ENCODE measurements at places on chromosomes 16 and 17.

GRCh38 chr17:45318561-45319230 is 1.9 kb upstream of the MAP3K14 start:
- no peak for DNase-seq

DNA sequence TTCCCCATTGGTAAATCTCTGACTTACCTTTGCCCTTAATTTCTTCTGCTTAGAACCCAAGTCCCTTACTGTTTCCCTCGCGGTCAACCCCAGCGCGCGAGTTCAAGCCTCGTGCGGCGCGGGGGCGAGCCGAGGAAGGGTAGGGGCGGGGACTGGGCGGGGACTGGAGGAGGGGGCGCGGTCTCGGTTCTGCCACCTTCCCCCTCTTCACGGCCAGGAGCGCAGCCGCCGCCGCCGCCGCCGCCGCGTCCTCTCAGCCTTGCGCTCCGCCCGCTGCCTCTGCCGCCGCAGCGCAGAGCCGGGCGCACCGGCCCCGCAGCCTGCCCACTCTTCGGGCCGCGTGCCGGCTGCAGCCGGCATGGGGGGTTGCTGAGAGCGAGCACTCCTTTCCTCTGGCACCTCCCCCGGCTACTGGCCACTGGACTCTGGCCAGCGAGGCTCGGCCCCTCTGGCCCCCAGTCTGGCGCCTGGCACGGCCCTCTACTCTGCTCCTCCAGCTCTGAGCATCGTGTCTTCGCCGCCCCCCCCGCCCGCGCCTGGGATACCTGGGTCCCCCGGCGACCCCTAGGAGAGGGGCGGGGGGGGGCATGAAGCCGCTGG is at the start of gene RAPGEFL1:
Gene RAPGEFL1 (plus strand): TSS at position 196 of the 600 bp plus-strand sequence. CDS start 392 bp downstream, at position 588.
- DNase-seq, result peak; percentile 74

- no peak for DNase-seq
These were observed 88.6 kb downstream of the RPTOR start for GRCh38 chr17:80633207-80633606.

- DNase-seq, result no peak
These were observed 2.0 kb downstream of the C16orf86 start for GRCh38 chr16:67668495-67669157.

DNA sequence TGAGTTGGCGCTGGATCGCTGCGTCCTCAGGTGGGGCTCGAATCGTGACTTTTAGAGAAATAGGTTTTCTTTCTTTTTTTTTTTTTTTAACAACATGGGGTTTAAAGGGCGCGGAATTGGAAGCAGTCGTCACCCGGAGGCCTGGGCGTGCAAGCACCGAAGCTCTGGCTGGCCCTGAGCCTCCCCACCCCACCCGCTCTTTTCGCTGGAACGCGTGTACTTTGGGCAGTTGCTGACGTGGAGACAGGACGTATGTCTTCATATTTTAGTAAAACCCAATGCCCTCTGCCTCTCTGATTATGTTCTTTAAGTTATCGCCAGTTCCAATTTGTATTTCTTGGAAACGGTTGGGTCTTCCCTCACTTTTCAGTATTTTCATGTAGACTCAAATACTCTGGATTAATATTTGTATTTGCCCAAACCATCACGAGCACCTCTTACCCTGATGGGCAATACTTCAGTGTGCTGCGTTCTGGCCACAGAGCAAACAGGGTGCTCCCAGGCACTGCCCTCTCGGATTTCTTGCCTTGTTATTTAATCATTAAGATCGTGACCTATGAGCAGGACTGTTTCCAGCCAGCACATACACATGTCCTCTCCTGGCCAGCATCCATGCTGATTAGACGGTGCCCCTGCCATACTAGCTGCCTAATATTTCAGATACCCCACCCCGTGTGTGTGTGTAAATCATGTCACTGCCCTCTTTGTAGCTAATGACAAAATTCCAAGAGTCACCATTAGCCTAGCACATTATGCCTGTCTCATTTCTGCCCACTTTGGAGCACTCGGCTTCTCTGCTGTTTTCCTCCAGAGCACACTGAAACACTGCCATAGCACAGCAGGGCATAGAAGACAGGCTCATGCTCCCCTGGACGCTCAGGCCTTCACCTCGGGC is 805 bp upstream of the C16orf95 start:
- DNase-seq, result peak; percentile 72

DNA sequence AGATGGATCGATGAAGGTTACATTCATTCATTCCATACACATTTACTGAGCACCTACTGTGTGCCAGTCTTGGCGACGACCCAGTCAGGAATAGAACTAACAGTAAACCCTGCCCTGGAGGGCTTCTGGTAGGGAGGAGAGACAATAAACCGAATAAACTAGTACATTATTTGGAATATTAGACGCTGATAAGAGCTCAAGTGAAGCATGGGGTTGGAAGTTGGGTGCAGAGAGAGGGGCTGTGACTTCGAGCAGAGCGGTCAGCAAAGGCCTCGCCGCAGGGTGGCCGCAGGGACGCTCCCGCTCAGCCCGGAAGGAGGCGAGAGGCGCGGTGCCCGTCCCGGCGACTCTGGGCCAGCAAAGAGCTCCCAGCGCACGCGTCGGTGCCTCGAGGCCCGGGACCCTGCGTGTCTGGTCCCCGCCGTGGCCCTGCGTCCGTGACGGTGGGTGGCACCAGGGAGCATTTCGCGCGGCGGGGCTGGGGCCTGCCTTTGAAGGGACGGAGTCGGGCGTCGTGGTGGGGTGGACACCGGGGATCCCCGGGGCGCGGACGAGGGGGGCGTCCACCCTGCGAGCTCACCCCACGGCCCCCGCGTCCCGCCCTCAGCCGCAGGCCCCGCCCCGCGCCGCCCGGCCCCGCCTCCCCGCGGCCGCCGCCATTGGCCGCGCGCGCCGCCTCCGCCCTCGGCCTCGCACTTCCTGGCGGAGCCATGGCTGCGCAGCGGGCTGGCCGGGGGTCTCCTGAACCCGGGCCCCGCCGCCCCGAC is at the start of gene KLHL36:
Gene KLHL36 (plus strand): TSS at position 684 of the 767 bp plus-strand sequence. CDS start 2,357 bp downstream, outside the sequence.
- peak; percentile 54 for DNase-seq

GRCh38 chr17:52158450-52159042 is at the start of gene CA10:
Gene CA10, minus strand, starts transcription at chr17:52158714.
- DNase-seq, result no peak

DNA sequence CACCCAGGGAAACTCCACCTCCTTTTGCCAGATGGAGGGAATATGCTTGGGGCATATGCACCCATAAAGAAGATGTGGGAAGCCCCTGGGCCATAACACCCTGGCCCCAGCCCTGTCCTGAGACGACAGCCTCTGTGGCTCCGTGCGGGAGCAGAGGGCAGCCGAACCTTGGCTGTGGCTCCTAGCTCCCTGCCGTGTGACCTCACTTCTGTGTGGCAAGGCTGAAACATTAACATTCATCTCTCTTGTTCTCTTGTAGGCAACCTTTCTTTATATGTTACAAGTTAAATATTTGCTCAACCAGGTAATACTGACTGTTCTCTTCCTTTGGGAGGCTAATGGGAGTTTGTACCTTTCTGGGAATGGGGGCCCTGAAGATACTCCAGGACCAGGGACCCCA is 17.5 kb downstream of the SLC47A1 start:
- no peak for DNase-seq

GRCh38 chr17:29574732-29575510 is 6.4 kb downstream of the TP53I13 start:
- no peak for DNase-seq

- no peak for DNase-seq
These were observed 52.6 kb downstream of the C16orf95 start for GRCh38 chr16:87264634-87265033.

DNA sequence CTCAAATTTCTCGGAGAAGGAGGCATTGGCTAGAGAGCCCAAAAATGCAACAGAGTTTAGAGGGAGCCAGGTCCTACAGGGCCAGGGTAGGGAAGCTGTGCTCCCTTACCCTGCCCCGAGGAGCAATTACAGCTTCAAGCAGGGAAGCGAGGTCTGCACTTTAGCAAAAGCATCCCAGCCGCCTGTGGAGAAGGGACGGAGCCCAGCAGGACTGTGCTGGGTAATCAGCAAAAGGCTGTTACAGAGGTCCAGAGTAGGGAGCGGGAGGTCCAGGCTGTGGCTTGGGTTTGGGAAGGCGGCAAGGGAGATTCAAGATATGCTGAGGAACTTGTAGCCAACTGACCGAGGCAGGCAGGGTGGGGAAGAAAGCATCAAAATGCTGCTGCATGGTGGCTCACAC is 162.6 kb downstream of the TMEM132E start:
- no peak for DNase-seq

DNA sequence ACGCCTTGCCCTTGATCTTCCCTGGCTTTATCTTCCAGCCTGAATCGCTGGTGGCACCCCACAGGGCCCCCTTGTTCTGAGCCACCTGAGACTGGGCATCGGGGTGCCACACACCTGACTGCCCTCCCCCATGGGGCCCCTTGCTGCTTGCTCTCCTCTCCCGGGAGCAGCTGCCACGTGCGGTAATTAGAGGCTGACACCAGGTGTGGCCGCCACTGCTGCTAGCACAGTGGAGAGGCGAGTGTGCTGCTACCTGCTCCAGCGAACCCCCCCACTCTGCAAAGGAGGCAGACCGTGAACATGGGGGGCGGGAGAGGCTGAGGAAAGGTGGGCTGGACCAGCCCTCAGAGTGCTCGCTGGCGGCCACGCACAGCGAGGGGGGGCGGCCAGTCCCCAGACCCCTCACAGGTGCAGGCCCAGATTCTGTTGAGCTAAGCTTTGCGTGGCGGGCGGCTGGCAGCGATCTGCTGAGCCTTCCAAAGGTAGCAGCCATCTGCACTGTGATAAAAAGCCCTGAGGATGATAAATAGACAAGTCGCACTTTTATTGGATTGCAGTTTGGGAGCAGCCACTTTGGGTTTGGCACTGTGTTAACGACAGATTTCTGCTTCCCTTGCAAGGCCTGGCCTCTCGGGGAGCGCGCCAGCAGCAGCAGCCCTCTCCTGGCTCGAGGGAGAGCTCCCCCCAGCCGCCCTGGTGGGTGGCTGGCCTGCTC is 167.9 kb upstream of the GSE1 start:
- no peak for DNase-seq

DNA sequence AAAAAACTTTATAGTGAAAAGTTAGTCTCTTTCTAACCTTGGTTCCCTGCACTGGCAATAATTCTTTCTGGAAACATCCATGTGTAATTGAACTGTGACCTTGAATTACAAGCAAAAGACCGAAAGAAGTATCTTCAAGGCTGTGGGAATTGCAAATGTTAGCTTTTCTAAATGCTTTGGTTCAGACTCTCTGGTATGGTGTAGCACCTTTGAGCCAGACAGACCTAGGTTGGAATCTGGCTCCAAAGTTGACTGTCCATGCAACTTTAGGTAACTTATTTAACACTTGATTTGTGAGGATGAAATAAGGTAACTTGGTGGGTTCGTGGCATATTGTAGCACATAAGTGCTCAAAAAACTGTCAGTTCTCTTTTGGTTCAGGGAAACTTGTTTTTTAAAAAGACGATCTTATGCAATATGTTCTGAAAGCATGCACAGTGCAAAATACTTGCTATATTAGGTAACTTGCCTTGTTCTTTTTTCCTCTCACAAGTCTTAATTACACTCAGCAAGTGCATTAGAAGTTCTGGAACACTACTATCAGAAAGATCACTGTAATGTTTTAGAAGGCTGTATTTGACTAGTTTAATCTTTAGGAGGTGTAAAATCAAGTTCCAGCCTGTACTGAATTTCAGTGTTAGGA is 46.3 kb downstream of the TANGO6 start:
- DNase-seq, result no peak

DNA sequence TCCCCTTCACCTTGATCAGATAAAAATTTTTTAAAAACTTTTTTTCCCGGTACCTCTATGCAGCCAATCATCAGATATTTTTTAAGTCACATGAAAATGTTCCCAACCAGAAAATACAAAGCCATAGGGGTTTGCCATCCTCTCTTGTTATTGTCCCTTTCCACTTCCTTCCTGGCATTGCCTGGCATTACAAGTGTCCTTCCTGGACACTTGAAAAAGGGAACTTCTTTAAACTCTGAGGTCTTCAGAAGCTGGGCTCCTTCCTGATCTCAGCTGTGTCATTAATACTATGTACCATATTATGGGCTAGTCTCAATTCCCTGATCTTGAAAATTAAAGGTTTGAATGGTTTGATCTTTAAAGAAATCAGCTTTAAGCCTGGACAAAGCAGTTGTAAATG is 64.9 kb downstream of the TEX14 start:
- no peak for DNase-seq

- DNase-seq, result peak; percentile 81
These were observed 41.4 kb downstream of the GRB2 start for GRCh38 chr17:75364078-75364477.

GRCh38 chr17:73228748-73229236 is 32.9 kb downstream of the CPSF4L start:
- peak; percentile 87 for DNase-seq

GRCh38 chr16:2836646-2837508 is 6.8 kb downstream of the ZG16B start:
- peak; percentile 15 for DNase-seq

- DNase-seq, result peak; percentile 89
These were observed 19.6 kb upstream of the KANSL1 start for GRCh38 chr17:46212634-46213435.

GRCh38 chr17:5133311-5133710 is 17.5 kb downstream of the USP6 start:
- DNase-seq, result no peak

GRCh38 chr17:69477204-69477902 is 62.9 kb downstream of the MAP2K6 start:
- no peak for DNase-seq

GRCh38 chr16:89377453-89377848 is 112.9 kb downstream of the ANKRD11 start:
- DNase-seq, result no peak

DNA sequence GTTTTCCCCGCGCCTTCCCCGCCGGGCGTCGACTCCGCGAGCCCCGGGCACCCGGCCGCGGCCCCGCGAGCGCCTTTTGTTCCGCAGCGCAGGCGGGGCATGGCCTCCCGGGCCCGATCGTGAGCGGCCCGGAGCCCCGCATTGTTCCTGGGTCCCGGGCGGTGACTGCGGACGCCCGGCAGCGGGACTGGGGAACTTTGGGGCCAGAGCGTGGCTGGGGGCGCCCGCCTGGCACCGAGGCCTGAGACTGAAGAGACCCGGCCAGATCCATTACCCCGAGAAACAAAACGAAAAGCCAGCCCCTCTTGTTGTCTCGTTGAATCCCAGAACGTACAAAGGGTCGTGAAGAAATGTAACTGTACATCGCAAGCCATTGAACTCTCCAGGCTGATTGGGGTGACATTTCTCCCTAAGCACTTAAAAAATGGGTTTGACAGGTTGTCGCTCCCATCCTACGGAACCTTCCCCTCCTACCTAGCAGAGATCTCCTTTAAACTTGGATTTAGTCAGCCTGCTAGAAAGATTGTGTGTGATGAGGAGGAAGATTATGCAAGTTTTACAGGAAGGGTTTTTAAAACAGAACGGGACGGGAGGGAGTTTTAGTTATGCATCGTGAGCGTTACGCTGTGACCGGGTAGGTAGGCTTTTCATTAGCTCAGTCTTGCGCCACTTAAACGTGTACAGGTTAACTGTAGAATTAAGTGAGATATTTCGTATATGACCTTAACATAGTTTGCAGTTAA is 825 bp downstream of the METTL9 start:
- peak; percentile 53 for DNase-seq

DNA sequence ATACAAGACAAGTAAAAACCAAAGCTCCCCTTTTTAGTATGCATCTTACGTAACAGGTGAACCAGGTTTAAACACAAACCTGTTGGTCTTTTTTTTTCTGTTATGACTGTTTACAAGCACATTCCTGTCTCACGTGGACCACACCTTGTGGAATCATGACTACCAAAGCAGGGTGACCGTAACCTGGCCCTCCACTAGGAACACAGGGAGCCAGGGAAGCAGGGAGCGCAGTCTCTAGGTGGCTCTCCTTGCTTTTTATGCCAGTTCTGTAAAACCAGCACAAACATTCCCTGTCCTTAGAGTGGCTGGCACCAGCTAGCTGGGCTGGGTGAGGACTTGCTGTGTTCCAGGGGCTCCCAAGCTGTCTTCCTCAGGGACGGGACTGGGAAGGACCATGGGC is 44.1 kb downstream of the DDX19A start:
- no peak for DNase-seq

- peak; percentile 51 for DNase-seq
These were observed 311.1 kb upstream of the TBX2 start for GRCh38 chr17:61088556-61088955.

All from mesenchymal stem cell (in vitro differentiated cells and primary cell).